ENCODE measurements at places on chromosomes 1 and 21.

- no peak for DNase-seq
These were observed 712 bp downstream of the TEKT2 start for GRCh38 chr1:36084497-36085115.

GRCh38 chr1:175530622-175531375 lies 212.6 kb downstream of the TNR start:
- DNase-seq, result no peak

DNA sequence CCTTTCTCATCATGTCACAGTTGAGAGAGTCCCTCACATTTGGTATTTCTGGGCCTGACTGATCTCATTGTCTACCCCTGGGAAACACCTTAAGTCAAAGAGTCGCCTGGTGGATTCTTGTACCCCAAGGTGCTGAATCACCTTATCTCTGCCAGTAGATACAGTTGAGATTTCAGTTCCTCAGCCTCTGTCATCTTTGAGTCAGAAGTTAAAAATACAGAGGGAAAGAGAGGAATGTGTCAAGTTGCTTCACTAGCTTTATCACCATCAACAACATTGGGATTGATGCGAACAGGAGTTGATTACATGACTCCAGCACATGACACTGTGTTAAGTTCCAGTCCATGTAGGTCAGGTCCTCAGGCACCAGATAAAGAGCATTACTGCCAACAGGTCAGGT lies 513.0 kb downstream of the NUF2 start:
- DNase-seq, result no peak

DNA sequence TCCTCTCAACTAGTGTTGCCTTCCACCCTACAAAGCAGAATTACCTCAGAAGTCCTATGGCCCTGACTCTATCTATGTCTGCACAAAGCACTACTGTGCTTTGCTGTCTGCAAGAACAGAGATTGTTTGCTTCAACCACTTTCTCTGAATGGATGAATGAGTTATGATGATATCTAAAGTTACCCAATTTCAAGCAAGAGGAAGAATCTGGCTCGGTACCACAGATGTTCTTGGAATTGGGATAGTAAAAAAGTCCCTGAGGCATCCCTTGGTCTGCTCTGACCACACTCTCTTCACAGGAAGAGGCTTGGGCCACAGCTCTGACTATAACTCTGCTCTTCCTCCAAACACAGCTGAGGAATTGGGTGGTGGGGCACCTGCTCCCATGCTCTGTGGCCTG lies 31.2 kb downstream of the MTARC1 start:
- no peak for DNase-seq

- DNase-seq, result peak; percentile 76
These were observed 47.6 kb upstream of the SAMD13 start for GRCh38 chr1:84253891-84254290.

GRCh38 chr1:235410467-235410866 lies 43.2 kb downstream of the TBCE start:
- no peak for DNase-seq

DNA sequence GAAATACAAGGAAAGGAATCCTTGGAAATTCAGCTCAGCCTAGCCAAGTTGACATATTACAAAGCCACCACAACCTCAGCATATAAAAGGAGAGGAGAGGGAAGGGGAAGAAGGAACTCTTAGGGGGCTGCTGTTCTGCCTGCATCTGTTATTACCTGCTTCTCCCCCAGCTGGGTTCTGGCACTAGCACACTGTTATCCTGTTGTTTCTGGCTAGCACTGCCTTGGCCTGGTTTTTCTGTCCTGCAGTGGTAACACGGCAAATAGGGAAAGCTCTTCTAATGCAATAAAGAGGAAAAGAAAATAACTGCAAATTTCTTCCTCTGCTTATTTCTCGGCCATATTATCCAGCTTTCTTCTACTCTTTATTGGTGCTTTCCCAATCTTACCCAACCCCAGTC lies 16.5 kb upstream of the VCAM1 start:
- no peak for DNase-seq

GRCh38 chr1:155776414-155776813 lies 80.6 kb downstream of the GON4L start:
- DNase-seq, result peak; percentile 2

DNA sequence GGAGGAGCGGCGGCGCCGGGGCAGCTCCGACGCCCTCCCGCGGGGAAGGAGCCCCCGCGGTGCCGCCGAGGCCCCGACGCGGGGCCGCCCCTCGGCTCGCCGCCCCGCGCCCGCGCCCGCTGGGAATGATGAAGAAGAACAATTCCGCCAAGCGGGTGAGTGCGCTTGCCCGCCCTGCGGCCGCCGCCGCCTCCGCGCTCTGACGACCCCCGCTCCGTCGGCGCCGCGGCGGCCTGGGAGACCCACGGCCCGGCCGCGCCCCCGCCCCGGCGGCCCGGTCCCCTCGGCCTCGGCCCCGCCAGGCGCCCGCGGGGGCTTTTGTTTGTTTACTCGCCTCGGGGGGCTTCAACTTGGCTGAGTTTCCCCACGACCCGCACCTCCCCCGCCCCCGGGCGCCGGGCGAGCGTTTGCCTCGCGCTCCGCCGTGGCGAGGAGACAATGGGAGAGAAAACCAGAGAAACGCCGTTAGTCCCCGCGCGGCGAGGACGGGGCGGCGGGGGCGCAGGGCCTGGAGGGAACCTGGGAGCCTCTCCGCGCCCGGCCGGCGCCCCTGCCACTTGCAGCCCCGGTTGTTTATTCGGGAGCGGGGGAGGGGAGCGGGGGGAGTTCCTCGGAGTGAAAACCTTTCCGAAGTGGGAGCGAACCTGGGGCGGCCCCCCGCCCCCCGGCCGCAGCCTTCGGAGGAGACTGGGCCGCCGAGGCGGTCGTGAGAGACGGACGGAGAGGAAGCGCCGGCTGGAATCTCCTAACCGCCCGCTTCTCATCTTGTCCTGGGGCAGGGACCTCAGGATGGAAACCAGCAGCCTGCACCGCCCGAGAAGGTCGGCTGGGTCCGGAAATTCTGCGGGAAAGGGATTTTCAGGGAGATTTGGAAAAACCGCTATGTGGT lies 661 bp downstream of the PLEKHO1 start:
- no peak for DNase-seq

- DNase-seq, result peak; percentile 93
These were observed 387.0 kb downstream of the USP25 start for GRCh38 chr21:16116798-16117197.

DNA sequence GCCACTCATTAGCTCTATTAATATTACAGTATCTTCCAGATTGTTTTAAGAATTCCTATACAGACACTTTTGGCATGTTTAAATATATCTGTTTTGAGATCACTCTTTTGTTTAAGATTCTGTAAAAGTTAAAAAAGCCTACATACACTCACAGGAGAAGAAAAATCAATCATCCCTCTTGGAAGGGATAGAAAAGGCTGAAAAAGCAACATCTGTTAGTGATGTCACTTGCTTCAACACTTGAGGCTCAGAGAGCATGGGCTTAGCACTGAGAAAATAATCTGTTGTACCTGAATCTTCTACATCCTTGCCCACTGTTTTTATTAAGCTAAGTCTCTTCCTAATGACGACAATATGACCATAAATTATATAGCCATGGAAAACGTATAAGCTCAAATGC lies 127.0 kb downstream of the ZP4 start:
- no peak for DNase-seq

DNA sequence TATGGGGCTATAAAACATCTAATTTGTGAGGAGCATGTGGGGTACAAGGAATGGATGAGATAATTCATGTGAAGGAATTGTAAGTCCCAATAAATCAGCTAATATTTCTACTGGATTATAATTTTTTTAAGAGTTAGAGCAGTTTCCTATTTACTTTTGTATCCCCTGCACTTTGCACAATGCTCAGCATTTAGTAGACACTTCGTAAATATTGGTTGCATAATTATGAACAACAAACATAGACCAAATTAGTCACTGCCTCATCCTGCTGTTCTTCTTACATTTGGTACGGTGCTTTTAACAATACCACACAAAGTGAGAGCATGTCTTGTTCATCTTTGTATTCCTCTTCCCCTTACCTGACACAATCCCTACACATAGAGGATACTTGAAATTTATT lies 27.1 kb upstream of the RRP15 start:
- no peak for DNase-seq

DNA sequence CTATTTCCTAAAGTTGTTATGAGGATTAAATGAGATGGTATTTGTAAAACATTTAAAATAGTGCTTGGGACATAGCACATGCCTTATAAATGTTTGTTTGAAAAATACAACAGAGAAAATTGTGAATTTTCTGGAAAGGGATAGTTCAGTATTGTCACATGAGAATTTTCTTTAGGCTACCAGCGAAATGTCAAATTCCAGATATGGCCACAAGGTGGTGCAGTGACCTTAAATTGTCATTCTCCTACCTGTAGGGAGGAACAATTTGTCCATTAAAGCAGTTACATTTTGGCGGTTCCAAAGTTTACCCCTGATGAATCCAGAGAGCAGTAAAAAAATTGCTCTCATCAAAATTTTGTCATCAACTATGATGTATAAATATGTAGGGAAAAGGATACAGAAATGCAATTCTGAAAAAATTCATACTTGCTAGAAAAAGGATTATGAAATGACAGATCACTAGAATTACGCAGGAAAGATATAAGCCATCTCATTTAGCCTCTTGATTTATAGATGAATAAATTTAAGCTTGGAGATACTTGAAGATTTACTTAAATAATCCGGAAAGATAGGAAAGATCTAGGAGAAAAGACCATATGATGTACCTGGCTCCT lies 50.2 kb upstream of the TSHB start:
- peak; percentile 52 for DNase-seq

- peak; percentile 29 for DNase-seq
These were observed 34.2 kb upstream of the ABCD3 start for GRCh38 chr1:94383966-94384408.

DNA sequence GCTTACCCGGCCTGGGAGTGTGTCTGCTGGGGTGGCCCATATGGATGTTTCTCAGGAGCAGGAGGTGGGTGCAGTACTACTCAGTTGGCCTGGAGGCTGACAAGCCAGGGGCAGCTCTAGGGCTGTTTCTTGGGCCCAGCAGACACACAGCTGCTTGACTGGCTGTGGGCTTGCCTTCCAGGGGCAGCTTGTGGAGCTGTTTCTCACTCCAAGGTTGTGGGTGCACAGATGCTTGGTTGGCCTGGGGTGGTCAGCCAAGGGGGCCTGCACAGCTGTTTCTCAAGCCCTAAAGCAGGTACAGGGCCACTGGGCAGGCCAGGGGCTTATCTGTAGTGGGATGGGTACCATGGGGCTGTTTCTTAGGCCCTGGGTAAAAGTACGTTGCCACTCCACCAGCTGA lies 1078.1 kb upstream of the ADGRL2 start:
- DNase-seq, result no peak

GRCh38 chr1:75789988-75790387 lies 3.9 kb downstream of the RABGGTB start:
- no peak for DNase-seq

DNA sequence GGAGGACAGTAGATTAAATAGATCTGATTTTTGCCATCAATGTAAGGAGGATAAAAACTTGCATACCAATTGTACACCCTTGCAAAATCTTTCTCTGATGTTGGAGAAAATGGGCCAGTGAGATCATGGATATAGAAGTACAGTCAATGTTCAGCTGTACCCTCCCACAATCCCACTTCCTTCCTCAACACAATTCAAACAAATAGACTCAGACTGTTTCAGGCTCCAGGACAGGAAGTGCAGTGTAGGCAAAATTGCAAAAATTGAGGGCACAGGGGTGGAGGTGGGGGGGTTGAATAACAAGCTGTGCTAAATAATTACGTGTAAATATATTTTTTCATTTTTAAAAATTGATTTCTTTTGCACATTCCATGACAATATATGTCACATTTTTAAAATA lies 3.9 kb upstream of the IFI44 start:
- DNase-seq, result no peak

DNA sequence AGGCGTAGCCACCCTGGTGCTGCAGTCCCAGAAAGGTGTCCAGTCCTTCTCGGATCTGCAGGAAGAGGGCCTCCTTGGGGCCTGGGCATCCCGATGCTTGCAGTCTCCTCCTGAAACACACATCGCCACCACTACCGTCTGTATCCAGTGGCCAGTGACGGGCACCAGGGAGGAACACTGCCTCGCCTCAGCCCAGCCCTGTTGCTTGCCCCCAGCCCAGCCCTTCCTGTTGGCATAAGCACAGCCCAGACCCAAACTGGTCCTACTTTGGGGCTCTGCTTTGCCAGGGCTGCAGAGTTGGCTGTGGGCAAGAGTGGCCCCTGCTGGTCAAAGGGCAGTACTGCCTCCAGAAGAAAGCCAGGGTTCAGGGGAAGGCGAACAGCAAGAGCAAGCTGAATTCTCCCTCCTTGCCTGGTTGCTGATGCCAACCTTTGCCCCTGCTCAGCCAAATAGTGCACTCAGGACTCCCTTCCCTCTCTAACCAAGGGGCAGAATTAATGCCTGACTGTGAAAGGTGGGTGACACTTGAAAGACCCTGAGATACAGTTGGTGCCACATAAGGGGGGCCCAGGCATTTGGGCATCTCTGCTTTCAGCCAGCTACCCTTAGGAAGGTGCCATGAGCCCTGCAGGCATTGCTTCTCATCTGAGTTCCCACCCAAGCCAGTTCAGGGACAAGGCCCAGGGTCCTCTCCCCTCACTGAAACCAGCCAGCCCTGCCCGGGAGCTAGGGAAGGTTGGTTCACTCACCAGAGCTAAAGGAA lies 11.1 kb upstream of the ARHGEF2 start:
- peak; percentile 81 for DNase-seq

DNA sequence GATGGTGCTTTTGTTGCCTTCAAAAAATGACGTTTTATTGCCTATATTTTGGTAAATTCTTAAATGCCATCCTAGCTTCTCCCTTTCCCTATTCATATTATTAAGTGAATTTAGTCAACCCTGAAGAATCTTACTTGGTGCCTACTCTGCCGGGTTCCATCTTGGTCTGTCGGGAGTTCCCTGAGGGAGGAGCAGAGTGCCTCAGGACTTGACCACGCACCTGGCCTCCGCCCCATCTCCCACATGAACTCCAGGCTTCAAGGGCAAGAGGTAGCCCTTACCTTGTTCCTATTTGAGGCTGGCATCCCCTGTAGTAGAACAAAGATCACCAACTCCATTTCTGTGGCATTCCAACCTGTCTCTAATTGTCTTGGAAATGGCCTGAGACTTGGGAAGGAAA lies 21.5 kb downstream of the VANGL2 start:
- no peak for DNase-seq

DNA sequence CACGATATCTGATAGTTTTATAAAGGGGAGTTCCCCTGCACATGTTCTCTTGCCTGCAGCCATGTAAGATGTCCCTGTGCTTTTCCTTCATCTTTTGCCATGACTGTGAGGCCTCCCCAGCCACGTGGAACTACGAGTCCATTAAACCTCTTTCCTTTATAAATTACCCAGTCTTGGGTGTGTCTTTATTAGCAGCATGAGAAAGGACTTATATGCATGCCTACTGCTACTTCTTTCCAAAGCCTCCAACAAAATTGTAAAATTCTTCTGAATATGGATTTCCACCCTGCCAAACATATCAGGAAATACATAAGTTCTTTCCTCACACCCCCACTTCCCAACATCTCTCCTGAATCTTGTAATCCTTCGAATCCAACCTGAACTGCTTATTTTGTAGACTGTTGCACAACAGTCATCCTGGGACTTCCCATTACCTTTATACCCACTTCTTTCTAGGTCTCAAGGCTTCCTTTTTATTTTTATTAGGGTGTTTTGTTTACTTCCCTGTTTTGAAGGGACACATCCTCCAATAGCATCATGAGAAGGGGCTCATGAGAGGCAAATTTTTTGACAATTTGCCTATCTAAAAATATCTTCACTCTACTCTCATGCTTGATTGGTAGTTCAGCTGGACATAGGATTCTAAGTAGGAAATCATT lies 67.5 kb upstream of the MUTYH start:
- DNase-seq, result no peak
